Stimulated activated CD8-positive, alpha-beta memory T cell treated with anti-CD3 and anti-CD28 coated beads, Interleukin-15, amount 100 ng/mL, for 24 hours (primary cell): ENCODE measurements at places on chromosomes 3 and 15.

- DNase-seq = no peak
Measured at GRCh38 chr3:14847613-14848541, 29.1 kb downstream of the FGD5 start.

DNA sequence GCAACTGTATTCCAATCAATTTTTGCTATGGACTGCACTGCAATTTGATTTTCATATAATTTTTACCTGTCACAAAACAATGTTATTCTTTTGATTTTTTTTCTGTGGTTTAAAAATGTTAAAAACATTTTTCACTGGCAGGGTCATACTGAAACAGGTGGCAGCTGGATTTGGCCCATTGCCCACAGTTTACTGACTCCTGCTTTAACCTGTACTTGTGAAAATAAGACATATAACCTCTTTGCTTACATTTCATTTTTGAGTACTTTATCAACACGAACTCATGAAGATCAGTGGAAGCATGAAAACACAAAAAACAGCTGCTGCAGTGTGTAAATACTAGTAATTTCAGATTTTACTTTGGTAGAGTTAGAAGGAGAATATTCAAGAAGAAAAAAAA lies 313.1 kb downstream of the WDR72 start:
- DNase-seq = no peak

GRCh38 chr3:164155400-164155799 lies 922.9 kb downstream of the SI start:
- DNase-seq = no peak

- no peak for DNase-seq
Measured at GRCh38 chr3:150761831-150762661, 923 bp downstream of the SIAH2 start.

- no peak for DNase-seq
Measured at GRCh38 chr3:159131376-159131775, 329.5 kb downstream of the MFSD1 start.

- DNase-seq = no peak
Measured at GRCh38 chr3:44442596-44443309, 34.7 kb downstream of the ZNF445 start.

DNA sequence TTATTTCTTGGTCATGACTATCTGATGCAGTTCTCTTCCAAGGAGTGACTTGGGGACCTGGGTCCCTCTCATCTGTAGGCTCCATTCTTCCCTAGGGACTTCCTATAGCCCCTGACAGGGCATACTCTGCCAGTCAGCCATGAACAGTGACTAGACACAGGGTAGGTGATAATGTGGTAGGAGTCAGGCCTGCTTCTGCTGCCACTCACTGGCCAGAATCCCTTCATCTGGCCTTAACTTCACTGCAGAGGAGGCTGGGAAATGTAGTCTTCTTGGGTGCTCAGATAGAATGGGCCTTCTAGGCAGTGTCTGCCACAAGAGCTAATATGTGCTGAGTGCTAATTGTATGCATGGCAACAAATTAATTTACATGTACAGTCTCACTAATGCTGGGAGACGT lies 84.5 kb downstream of the CACNA2D3 start:
- no peak for DNase-seq

- DNase-seq = no peak
Measured at GRCh38 chr15:63945838-63946298, 100.4 kb downstream of the DAPK2 start.

- no peak for DNase-seq
Measured at GRCh38 chr3:71384837-71385716, 198.5 kb downstream of the FOXP1 start.

DNA sequence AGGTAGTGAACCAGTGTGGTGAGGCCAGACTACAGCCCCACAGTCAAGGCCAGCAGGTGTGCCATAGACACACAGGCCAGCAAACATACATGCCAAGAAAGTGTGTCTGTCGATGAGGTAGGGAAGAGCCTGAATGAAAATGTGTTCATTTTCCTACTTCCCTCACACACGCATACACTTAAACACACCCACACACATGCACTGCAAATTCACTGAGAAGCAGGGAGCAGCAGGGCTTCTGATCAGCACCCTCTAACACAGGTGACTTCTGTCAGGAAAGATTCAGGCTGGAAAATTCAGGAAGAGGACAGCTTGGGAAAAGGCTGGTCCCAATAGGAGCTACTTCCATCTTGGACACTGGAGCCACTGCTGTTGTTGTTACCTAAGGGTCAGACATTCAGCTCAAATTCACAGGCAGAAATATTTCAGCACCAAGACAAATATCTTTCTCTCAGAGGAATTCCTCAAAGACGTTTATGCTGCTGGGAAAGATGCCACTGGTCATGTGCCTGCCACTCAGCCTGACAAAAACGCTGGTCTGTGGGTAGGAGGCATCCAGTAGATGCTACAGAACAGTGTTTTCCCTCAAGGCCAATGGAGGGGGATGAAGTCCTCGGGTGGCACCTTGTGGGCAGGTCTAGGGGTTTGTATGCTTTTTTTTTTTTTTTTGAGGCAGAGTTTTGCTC lies 40.9 kb upstream of the LARS2 start:
- no peak for DNase-seq

DNA sequence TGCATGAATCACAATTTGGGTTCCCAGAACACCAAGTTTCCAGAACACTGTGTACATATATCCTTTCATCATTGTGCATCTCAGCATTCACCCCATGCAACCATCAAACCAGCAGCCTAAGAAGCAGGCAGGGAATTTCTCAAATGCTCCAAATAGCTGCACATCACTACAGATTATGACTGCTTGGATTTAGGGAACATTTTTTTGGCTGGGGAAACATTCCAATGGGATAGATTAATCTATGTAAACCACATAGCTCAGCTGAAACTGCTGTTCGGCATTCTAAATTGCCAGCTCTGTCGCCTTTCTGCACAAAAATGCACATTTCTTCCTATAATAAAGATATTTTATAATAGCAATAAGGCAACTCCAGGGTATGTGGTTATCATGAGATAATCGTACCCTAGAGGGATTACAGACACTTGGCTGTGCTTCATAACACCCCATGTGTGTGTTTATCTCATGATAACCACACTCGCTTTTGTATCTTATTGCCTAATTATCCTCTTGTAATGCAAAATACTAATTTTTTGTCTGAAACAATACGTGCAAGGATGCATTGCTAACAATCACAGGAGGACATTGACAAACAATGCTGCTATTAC lies 483.7 kb upstream of the DPH6 start:
- DNase-seq = no peak

GRCh38 chr3:119148493-119149180 lies 2.7 kb downstream of the TEX55 start:
- no peak for DNase-seq

DNA sequence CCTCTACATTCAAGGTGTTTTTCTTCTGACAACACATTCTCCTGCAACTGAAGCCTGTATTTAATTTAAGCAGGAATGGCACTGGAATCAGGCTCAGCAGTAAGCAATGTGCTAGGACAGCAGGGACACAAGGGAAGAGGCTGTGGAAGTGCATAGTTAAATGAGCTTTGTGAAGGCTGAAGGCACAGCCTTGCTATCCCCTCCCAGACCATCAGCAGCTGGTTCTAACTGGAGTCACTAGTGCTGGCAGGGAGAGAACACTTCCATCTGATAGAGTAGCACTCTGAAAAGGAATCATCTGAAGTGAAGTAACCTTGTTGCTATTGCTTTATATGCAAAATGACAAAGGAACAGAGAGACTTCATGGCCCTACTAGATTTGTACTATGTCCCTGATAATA lies 14.7 kb downstream of the UQCC5 start:
- DNase-seq = no peak

DNA sequence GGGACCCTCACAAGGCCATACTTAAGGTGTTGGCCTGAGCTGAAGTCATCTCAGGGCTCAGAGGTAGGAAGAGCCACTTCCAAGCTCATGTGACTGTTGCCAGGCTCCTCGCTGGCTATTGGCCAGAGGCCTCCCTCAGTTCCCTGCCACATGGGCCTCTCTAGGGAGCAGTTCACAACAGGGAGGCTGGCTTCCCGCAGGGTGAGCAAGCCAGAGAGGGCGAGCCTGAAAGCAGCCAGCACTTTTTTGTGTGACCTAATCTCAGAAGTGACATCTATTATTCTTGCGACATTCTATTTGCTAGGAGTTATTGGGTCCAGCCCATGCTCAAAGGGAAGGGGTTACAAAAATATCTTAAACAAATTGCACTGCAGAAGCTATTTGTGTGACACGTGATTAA lies 201.4 kb downstream of the SSR3 start:
- DNase-seq = no peak

- DNase-seq = no peak
Measured at GRCh38 chr15:96285729-96286254, 44.7 kb upstream of the NR2F2 start.

DNA sequence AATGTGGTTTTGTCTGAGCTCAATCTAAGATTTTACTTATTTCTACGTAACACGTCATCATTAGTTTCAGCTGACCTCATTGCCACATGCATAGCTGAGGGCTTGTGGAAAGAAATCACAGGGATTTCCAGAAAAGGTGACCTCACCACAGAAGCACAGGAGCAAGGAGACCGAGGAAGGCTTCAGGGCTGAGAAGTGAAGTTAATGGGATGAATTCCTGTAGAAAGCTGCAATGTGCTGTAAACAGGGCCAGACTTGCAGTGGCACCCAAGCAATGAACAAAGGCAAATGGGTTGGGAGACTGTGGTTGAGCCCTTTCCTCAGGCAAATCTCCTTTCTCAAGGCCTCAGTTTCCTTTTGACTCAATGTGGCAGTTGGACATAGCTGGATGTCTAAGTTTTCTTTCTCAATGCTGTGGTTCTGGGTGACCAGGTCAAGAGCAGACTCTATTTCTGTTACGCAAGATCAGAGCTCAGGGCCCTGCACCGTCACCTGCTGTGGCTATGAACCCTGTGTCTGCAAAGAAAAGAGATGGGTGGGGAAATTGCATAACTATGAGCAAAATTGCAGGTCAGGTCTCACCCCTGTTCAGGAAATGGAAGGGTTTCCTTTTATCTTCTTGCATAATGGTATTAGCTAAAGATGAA lies 252.2 kb upstream of the TBL1XR1 start:
- no peak for DNase-seq

- DNase-seq = no peak
Measured at GRCh38 chr3:96915445-96915844, 101.1 kb downstream of the EPHA6 start.

DNA sequence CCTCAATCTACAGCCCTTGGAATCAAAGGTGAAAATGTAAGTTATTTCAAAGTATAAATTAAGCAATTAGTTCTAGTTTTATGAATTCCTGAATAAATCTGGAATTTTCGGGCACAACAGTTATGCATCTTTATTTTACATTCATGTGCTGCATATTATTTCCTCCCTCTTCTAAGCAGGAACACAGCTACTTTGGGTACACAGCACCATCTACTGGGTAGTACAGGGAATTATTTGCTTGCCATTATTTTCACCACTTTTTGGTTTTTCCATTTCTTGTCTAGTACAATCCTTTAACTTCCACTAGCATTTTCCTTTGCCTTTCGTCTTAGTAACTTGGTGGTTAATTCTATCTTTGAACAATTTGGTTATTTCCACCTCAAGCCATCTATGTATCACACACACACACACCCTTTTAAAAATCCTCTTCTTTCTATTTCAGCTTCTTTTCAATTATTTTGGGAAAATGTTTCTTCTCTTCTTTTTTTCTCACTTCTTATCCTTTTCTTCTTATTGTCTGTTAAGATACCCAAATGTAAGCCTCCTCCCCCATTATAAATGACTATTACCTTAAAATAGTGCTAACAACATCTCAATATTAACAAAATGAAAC lies 451.0 kb downstream of the MFSD1 start:
- no peak for DNase-seq

- no peak for DNase-seq
Measured at GRCh38 chr3:106963442-106963841, 413.8 kb upstream of the CCDC54 start.

DNA sequence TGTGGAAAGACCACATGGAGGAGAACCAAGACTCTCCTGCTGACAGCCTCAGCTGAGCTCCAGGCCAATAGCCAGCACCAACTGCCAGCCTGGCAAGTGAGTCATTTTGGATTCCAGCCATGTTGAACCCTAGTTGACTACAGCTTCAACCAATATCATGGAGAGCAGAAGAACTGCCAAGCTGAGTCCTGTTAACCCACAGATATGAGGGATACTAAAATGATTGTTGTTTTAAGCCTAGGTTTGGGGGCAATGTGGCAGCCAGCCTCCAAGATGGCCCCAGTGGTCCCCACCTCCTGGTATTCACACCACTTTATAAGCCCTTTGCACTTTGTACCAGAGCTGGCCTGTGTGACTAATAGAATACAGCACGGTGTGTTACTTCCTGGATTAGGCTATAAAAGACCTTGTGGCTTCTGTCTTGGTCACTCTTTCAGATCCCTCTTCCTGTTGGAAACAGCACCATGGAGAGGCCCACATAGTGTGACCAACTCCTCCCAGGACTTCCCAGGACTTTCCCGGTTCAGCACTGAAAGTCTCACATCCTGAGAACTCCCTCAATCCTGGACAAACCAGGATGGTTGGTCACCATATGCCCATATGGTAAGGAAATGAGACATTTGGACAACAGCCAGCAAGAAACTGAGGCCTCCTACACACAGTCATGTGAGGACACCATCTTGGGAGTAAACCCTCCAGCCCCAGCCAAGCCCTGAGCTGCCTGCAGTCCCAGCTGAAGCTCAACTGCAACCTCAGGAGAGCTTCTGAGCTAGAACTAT lies 32.4 kb upstream of the CDV3 start:
- no peak for DNase-seq

DNA sequence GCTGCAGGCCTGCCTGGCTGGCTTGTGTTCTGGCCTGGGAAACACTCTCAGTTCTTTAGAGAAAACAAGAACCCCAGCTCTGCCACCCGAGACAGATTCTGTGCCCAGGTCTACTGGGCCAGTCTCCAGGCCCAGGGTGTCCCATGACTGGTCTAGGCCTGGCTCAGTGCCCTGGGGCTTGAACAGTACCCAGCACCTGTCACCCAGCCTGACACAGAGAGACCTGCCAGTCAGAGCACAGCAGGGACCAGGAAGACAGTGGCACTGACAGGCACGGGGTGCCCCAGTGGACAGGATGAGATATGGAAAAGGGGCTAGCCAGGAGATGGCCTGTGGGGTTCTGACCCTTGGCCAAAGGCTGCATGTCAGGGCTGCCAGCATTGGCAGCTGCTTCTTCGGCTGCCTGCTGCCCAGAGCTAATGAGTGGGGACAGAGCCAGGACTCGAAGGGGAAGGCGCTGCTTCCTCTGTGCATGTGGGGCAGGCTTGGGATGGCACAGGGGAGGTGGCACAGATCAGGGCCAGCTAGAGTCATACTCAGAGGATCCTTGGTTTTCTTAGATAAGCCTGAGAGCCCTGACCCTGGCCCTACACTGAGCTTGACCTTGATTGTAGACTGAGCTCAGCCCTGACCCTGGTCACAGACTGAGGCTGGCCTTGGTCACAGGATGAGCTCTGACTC lies 15.1 kb downstream of the CCDC33 start:
- no peak for DNase-seq

- DNase-seq = no peak
Measured at GRCh38 chr3:156620260-156620659, 54.1 kb upstream of the TIPARP start.

- DNase-seq = no peak
Measured at GRCh38 chr15:37536967-37537605, 397.4 kb upstream of the TMCO5A start.

- no peak for DNase-seq
Measured at GRCh38 chr3:100029689-100030088, 84.6 kb downstream of the FILIP1L start.

GRCh38 chr15:69606921-69607500 lies 154.4 kb downstream of the RPLP1 start:
- no peak for DNase-seq
